ENCODE measurements at places on chromosomes 12 and 14.

DNA sequence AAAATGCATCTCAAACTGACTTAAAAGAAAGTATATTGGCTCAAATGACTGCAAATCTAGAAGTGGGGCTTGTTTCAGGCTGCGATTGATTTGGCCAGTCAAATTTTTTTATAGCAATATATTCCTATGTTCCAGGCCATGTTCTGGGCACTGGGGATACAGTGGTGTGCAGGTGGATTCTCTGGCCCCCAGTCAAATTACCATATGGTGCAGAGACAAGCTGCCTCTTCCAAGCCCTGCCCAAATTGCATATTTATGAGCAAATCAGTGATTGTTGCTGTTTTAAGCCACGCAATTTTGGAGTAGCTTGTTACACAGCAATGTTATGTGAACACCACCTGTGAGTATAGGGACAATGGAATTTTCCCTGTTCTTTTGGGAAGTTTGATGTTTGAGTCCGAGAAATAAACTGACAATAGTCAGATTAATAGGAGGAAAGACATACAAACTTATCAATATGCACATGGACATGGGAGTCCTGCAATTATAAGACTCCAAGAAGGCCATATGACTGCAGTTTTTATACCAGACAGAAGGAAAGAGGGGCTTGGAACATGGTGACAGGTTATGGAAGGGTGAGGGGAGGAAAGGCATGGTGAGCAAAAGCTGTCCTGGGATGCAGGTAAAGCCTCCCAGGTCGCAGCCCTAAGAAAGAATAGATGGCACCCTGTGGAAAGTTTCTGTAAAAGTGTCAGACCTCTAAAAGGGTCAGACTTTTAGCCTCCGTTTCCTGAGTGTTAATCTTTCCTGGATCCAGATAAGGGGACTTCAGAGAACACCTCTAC, 13.1 kb upstream of the CRY1 start:
- no peak for DNase-seq

DNA sequence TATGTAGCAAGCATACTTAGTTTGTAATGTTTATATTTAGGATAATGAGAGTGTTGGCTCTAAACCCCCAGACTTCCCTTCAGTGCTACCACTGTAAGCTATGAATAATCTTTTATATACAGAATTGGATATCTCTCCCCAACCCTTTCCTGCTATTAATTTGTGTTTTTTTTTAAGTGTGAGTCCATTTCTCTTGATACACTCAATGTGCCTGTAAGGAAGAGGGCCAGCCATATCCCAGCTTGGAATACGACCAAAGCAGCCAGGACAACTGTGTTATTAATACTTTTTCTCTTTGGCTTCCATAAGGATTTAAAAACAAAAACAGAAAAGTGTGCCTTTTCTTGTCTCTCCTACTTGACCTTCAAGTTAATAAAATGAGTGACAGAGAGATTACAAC, 116.7 kb downstream of the SNAPC1 start:
- no peak for DNase-seq

- DNase-seq, result no peak
Observed at GRCh38 chr12:127494961-127495915, 771.7 kb upstream of the TMEM132C start.

GRCh38 chr12:130461447-130461815, 123.7 kb downstream of the PIWIL1 start:
- no peak for DNase-seq
